ENCODE measurements at places on chromosomes 3 and 15.

DNA sequence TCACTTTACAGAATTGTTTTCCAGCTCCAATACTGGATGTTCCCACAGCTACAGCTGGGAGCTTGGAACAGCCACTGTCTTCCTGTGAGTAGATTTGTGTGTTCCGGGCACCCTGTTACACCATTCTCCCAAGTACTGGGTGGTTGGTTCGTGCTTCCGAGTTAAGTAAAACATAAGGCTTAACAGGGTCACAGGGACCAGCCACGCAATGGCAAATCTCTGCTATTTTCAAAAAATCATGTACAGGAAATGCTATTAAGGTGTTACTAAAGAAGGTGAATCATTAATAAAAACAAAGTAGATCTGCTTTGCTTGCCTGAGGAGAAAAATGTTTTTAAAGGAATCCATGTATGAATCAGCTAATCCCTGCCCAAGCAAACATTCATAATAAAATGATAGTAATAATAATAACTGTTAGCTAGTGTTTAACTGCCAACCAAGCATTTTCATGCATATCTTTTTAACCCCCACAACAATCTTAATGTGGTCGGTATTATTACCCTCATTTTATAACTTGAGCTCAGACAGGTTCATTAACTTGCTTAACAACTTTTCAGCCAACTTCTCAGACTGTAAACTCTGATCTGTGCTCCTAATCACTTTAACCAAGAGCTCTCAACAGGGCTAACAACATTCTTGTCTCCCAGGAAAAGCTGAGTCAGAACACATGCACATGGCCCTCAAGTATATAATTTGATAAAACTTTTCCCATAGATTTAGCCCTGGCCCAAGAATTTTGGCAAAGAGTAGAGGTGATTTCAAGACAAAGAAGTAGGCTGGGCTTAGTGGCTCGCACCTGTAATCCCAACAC, 2.7 kb upstream of the C2CD4A start:
- no peak for DNase-seq

DNA sequence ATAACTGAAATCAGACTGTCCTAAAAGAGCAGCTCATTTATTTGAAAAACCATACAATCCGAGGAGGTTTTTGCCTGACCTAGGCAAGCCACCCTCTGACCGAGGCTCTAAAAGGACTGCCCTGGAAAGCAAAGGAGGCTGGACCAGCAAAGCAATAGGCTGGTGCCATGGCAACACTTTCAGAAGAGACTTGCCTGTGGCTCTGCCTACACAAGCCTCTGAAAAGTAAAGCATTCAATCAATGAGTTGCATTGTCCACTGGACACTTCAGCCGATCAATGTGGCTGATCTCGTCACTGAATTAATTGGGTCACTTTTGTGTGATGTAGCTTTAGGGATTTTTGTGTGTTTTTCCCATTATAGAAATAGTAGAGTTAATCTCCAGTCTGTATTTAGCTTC, 99.1 kb upstream of the SEMA6D start:
- DNase-seq: no peak

- peak; percentile 40 for DNase-seq
Observed at GRCh38 chr15:80152180-80152895, 461 bp upstream of the FAH start.

DNA sequence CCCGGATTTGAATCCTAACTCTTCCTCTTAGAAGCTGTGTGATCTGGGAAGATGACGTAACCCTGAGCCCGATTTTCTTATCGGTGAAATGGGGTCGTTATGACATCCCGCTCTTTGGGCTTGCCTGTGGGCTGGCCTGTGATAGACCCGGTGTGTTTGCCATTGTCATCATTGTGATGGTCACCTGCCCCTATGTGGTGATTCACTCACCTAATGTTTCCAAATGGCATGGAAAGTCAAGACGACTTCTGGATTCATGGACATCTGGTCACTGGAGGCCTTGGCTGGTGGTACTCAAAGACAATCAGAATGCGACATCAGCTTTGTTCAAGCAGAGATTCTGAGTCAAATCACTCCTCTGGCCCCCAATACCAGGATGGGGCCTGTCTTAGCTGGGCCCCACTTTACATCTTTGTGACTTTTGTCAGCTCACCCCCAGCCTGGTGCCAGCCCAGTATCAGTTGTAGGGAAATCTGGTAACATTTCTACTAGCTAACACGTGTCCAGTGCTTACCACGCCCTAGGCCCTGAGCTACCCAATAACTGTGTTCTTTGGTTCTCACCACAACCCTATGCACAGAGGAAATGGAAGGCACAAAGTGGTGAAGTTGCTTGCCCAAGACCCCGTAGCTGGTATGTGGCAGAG, 2.8 kb downstream of the TMEM43 start:
- DNase-seq: no peak

DNA sequence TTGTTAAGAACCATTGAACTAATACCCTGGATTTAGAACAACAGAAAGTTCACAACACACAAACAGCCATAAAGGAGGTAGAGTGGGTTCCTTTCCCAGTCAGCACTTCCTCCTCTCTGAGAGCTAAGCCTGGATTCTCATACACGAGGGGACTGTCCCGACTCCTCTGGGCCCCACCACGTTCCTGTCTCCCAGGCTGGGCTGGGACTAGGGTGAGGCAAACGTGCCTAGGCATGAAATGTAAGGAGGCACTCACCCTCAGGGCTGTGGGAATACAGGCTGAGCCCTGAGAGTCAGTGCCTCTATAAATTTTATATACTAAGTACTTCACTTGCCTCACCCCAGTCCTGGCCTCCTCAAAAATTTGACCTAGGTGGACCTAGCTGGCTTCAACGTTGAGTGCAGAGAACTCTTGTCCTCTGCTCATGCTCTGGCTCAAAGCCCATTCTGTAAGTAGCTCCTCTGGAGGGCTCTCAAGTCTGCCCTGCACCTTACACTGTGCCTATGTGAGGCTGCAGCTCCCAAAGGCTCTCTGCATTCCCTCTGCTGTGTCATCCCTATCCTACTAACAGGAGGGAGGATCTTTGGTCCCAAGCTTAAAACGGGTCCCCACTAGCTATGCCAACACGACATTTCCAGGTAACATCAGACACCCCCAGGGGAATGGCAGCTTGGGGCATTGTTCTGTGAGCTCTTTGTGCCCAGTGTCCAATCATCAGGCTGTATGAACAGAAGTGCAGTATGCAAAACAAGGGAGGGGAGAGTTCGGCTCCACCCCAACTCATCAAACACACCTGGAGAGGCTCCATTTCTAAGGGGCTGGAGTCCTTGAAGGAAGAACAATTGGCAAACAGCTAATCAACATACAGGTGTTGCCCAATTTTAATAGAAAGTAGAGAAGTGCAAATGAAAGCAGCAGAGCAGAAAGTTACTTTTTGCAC, 233.2 kb downstream of the RPLP1 start:
- no peak for DNase-seq

- no peak for DNase-seq
Observed at GRCh38 chr15:36545467-36545992, 33.9 kb upstream of the CDIN1 start.

DNA sequence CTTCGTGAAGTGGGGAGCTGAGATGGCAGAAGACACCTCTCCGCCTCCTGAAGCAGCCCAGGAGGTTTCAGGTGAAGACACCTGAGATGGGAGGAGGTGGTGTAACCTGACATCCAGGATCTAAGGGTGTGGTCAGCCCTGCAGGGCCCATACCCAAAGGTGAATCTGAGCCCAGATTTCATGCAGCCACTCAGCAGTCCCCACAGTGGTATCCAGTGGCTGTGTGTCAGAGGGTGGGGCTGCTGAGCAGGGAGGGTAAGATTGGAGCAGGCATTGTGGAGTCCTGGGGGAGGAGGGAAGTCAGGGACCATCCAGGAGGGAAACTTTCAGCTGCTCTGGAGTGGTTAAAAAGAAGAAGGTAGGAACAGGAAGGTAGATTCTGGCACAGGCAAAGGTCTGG, 46.0 kb upstream of the SMAD6 start:
- DNase-seq: no peak

DNA sequence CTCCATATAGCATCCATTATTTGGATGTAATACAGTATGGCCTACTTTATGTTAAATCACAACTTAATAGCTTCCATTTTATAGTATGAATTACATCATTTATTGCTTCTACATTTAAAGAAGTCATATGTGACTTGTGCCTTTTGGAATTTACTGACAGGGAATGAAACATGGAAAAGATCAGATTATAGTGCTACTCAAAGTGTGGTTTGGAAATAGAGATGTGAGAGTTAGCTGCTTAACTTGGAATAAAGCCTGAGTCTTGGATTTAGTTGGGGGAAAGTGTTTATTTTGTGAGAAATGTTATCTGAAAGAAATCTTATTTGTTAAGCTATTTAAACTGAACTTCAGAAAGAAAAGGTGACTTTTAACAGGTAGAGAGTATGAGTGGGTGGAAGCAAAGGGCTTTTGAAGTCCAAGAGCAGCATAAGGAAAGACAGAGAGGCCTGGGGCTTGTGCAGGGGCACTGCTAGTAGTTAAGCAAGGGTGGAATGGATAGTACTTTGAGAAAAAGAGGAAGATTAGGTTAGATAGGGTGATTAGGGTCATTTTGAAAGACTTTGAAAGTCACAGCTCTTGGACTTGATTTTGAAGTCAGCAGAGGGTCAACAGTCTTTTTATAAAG, 60.5 kb downstream of the SLMAP start:
- no peak for DNase-seq

All from HS-5 (cell line).